ENCODE measurements at places on chromosomes 3 and 15.

GRCh38 chr3:150124142-150124541 lies 153.4 kb upstream of the PFN2 start:
- DNase-seq, result no peak

DNA sequence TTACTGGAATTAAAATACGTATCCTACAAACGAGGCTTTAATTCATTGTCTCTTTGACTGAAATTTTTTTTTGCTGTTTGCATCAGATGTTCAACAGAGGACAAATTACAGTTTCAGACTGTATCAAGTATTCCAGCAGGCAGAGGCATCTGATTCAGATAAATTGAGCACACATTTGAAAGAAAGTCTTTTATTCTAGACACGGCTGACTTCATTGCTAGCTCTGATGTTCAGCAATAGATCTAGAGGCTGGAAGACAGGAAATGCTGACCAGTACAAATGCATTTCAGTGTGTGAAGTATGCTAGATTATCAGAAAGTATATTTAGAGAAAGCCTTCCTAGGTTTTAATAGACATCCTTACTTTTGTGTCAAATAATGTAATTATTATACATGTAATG lies 472.2 kb downstream of the NLGN1 start:
- no peak for DNase-seq

DNA sequence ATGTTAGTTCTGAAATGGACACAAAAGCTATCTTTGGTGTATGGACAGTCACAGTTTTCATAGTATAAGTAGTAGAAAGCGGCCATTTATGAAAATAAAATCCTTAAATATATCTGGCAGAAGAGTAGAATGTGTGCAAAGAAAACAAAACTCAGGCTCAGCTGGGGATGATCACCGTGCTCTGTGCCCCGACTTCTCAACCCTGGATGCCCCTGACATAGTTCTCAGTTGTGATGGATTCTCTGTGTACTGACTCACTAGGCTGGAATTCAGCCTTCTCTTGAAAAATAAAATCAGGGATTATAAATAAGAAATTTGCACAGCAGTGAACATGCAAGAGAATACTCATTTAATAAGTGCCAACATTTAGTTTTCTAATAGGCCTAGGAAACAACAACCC lies 925.1 kb upstream of the NR2F2 start:
- DNase-seq, result no peak

GRCh38 chr15:65189102-65189740 lies 4.1 kb upstream of the CLPX start:
- peak; percentile 23 for DNase-seq

DNA sequence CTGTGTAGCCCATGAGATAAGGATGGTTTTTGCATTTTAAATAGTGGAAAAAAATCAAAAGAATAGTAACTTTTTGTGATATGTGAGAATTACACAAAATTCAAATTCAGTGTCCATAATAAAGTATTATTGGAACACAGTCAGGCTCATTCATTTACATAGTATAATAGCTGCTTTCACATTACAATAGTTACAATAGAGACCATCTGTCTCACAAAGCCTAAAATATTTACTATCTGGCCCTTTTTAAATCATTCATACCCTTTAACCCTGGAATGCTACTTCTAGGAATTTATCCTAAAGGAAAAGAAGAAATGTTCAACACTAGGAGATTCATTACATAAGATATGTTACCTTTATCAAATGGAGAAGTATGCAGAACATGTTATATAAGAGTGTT lies 35.5 kb upstream of the TM4SF4 start:
- no peak for DNase-seq

DNA sequence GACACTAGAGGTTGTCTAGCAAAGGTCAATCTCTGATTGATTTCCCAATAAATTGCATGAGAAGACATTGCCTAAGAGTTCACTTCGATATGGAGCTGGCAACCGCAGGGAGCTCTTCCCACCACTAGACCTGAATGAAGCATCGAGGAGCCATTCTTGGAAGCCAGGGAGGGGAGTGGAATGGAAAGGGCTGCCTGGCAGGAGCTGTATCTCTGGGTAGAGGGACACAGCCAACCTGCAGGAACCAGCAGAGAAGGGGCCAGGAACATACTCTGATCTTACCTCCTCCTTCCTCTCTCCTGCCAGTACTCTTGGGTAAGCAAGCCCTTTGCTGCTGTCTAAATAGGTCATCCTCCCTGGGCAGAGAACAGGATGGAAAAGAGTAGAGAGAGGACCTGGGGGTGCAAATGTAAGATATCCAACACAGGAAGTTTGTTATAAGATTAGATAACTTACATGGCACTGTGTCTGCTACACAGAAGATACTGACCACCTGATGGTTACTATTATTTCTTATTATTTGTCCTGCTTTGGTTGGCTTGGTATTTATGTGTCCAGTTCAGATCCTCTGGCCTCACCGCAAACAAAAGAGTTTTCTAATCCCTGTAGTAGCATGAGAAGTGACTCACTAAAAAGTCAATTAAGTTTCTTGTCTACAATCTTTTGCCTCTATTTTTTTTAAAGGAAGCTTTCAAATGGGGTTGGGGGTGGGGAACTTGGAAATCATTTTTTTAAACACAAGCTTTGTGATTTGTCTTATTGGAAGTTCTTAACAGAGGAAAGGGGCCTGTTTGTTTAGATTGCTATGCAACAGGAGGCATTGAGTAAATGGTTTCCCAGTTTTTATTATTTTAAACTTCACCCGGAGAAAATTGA lies 156.7 kb upstream of the TSC22D2 start:
- DNase-seq, result no peak

DNA sequence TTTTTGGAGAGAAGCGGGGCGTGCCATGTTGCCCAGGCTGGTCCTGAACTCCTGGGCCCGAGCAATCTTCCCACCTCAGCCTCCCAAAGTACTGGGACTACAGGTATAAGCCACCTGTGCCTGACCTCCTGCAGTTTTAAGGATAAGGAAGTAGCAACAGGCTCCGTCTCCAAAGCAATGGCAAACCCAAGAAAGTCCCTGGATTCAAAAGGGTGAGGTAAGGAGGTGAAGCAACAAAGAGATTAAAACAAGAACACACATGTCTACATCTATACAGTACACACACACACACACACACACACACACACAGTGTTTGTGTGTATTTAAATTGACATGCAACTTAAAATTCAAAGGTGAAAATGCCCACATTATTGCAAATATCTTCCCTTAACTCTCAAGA lies 58.9 kb downstream of the ABCC5 start:
- DNase-seq, result no peak
